NCI-H146 (cell line): ENCODE measurements at places on chromosomes 4 and X.

DNA sequence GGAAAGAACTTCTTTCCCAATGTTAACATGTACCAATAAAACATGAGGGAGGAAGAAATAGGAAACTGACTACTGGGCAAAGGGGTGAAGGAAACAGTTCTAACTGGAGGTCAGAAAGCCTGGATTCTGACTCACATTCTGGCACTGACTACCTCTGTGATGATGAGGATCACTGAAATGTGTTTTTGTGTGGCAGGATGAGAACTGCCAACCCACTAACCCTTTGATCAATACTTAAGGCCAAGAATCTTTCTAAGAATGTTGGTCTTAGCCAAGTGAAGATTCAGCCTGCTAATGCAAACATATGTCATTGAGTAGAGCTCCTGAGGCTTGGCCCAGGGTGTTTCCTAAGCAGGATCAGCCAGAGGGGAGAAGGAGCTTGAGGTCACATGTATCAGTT lies 4.6 kb downstream of the ALAS2 start:
- DNase-seq, result no peak

DNA sequence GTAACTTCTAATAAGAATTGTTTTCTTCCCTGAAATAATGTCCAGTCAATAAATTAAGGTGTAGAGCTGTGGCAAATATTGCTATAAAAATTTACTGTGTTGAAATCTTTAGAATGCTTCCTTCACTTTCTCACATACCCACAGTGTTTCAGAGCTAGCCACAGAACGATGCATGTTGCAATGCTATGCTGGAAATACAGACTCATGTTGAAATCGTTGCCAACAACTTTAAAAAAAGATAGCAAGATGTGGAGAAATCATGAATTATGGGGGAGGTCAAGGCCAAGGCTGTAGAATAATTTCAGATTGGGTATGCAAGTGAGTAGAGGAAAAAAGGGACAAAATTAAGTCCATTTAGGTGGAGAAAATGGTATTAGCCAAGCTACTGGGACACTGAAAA lies 204.8 kb downstream of the VEGFC start:
- DNase-seq, result no peak

DNA sequence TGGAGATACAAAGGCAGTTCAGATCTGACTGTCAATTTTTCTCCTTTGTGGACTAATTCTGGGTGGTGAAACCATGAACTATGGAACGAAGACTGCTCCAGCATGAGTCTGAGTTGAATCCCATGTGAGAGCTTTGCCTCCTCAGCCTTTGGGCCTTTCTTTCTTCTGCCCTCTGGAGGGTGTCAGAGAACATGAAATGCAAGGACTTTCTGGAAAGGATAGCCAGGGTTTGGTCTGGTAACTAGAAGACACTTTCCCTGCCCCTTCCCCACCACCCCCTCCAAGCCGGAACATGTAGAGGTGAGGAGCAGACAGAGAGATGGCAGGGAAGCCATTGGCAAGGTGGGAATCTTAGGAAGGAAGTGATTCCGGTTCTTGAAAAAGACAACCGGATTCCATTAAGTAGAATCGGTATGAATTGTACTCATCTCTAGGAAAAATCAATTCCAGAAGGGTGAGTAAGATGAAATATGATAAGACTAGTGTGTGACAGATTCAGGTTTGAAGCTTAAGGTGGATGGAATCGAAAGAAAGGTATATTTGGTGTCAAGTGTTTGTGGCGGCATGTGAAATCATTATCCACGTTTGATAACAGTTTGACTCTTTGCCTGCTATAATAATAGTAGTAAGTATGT lies 19.0 kb downstream of the FHL1 start:
- DNase-seq, result peak; percentile 4

GRCh38 chr4:94635177-94635576 lies 122.6 kb upstream of the BMPR1B start:
- no peak for DNase-seq

DNA sequence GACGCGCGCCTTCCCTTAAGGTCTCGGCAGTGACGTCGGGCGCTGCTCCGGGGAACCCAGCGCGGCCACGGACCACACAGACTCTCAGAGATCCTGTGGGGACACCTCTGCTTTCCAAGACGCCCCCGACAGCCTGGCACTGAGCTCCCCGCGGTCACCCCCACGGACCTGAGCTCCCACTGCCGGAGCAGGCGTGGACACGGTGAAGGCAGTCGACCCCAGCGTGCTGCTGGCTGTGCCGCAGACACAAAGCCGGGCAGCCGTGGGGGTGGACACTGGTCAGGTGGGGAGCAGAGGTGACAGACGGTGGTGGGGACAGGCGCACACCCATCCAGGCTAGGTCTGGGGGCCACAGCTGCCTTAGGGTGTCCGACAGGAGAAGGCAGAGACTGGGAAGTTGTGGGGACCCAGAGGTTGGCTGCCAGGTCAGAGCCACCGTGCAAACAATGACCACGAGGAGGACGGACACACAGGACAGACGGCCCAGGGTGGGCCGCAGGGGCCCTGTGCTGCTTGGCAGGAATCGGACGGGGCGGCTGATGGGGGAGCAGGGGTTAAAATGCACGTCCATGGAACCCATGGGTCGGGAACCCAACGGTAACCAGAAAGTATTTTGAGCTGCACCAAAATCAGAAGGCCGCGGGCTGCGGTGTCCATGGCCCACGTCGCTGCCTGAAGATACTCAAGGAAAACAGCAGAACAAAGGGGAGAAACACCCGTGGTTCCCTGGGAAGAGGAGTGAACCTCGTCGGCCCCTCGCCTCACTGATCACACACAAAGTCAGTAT lies 16.6 kb upstream of the GTPBP6 start:
- DNase-seq, result no peak

GRCh38 chrX:107776649-107777535 lies 641 bp upstream of the NCBP2L start:
- peak; percentile 63 for DNase-seq

- DNase-seq, result no peak
Measured at GRCh38 chrX:9682456-9682855, 83.2 kb downstream of the GPR143 start.

- peak; percentile 1 for DNase-seq
Measured at GRCh38 chrX:31036895-31037294, 34.9 kb downstream of the FTHL17 start.

DNA sequence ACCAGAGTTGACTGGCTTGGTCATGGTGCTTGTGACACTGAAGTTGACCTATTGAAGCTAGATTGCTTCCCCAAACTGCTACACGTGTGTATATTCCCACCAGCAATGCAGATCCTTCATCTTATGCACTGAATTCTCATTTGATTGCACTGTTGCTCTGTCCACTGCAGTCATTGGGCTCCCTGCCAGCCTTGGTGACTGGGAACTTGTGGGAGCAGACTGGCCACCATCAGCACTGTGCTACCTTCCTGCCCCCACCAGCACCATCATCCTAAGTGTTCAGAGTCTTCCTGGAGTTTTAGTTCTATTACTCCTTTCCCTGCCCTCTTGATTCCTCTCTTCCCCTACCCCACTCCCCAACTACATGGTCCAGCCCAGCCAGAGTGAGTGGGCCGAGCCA lies 117.7 kb upstream of the PRPS2 start:
- no peak for DNase-seq

- DNase-seq, result peak; percentile 90
Measured at GRCh38 chrX:85003655-85004244, at the start of gene APOOL. APOOL (plus strand) TSS chrX:85003877; CDS start chrX:85003913, 36 bp downstream.
